ENCODE measurements at places on chromosomes 7 and 10. TPM values are rescaled to one million over a fixed set of nuclear protein-coding genes. Genes with fewer than 3 reads are reported as not detected.

DNA sequence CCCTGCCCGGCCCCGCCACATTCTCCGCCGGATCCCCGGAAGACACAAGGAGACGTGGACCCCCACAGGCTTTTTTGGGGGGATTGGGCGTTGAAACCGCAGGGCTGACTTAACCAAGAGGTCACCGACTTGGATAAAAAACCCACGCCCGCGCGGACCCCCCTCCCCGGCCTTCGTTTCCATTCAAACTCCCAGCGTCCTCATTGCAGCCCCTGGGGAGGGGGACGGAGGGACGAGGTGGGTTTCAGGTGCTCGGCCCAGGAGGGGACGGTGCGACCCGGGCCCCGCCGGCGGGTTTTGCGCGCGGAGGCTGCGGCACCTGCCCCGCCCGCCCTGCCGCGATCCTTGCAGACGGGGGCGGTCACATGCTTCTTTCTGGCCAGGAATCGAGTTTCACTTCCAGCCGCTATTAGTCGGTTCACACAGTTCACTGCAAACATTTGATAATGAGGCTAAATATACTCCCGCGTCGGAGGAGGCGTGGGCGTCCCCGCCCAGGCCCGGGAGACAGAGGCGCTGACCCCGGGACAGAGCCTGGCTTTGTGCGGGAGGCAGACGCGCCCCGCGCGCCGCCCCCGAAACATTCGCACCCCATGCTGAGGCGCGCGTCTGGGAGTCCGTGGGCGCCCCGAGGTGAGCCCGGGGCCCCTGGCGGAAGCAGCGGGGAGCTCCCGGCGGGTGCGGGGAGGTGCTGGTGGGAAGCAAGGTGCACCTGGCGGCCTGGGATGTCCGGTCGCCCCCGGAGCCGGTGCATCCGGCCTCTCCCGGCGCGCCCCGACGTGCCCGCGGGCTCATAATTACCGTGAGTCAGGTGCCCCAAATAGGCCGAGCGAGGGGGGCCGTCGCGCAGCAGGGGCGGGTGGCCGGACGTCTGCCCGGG lies 2.7 kb upstream of the PDGFA start:
- no peak overlapping the region for H3K27ac ChIP-seq
- no peak overlapping the region for H3K4me3 ChIP-seq
- H3K27me3 ChIP-seq: peaks cover 69% of the 10 kb centered on the region
- H3K4me1 ChIP-seq: peaks cover 8% of the 10 kb centered on the region
- no peak for DNase-seq

GRCh38 chr7:8442814-8443304 lies 9.4 kb downstream of the NXPH1 start:
- peak overlapping the region; percentile 85 for H3K4me3 ChIP-seq
- DNase-seq: peak; percentile 84
- peaks cover 100% of the 10 kb centered on the region for H3K27me3 ChIP-seq
- no peaks in the 10 kb centered on the region for H3K36me3 ChIP-seq
- H3K27ac ChIP-seq: no peak overlapping the region

DNA sequence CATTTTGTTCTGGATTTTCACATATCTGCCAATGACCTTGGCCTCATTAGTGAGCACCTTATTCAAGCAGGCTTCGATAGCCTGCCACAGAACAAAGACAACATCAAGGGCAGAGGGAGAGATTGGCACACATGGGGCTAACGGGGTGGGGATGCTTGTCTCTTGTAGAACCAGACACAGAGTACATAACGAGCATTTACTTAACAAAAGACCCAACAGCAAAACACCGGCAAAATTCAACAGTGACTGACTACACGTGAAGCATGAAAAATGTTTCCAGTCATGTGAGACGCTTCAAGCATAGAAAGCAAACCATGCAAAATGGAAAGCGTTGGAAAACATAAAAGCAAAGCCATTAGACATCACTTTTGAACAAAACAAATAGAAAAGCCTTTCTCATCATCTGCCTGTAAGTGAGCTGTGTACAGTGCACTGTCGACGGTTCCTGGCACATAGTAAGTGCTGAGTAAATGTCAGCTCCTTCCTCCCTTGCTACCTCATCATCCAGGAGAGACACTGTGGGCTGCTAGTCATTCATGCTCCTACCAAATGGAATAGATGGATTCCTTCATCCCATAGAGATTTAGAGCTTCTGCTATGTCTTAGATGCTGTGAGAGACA lies 134.4 kb upstream of the AGK start:
- no peak overlapping the region for H3K27ac ChIP-seq
- H3K4me1 ChIP-seq: peaks cover 12% of the 10 kb centered on the region
- no peak overlapping the region for H3K4me3 ChIP-seq
- no peaks in the 10 kb centered on the region for H3K27me3 ChIP-seq

ACTL6B gene
- 2.4 TPM for total RNA-seq
